ENCODE measurements at places on chromosomes 6 and 20.

GRCh38 chr6:51016489-51016888, 197.8 kb downstream of the TFAP2B start:
- no peak for DNase-seq

GRCh38 chr20:1907586-1907985, 12.4 kb downstream of the SIRPA start:
- DNase-seq = no peak

DNA sequence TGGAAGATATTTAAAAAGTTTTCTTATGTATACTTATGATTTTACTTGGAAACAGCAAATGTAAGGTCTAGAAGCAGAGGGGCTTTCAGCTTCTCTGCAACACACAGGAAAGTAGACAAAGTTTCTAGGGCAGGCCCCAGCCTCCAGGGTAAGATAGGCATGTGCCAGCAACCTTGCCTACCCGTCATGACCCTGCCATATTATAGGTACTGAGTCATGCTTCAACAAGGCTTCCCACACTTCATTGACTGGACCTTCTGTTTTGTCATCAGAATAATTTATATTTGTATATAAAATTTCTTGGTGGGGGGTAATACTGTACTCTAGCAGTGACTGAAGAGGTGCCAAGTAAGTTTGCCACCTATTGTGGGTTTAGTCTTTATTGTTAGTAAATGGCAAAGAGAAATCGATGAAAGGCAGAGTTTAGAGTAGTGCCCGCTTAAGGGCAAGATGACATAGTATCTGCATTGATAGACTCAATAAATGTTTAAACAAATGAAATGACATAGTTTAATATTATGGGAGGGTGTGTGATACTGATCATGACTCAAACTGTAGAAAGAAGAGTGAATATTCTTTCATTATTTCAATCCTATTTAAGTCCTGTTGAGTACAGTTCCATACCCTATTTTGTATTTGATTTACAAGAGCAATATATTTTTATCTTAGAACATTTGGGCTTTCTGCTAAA, 95.6 kb downstream of the JARID2 start:
- DNase-seq = no peak

DNA sequence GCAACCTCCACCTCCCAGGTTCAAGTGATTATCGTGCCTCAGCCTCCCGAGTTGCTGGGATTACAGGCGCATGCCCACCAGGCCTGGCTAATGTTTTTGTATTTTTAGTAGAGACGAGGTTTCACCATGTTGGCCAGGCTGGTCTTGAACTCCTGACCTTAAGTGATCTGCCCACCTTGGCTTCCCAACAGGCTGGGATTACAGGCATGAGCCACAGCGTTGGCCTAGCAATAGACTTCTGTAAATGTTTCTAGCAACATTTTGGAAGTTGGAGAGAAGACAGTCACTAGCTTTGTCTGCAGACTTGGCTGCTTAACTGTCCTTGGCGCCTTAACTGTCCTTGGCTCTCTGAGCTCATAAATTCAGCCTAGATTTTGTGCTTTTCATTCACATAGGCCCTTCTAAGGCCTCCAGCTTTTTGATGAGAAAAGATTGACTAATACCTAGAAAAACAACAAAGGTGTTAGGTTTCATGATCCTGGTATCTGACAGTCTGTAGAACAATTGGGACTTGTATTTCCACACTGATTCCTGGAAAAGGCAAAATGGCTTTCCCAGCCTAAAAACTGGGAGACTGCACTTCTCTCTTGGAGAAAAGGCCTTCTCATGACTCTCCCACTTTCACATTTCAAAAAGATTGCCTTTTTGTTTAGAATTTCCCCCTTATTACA, 49.7 kb downstream of the OR2B2 start:
- no peak for DNase-seq

- no peak for DNase-seq
Measured at GRCh38 chr20:47768016-47768824, 17.1 kb downstream of the SULF2 start.

- no peak for DNase-seq
Measured at GRCh38 chr6:21438986-21439352, 154.6 kb upstream of the SOX4 start.

GRCh38 chr6:57262901-57263694, 41.0 kb upstream of the RAB23 start:
- DNase-seq = no peak

GRCh38 chr6:71114544-71114943, 157.7 kb upstream of the B3GAT2 start:
- DNase-seq = no peak

DNA sequence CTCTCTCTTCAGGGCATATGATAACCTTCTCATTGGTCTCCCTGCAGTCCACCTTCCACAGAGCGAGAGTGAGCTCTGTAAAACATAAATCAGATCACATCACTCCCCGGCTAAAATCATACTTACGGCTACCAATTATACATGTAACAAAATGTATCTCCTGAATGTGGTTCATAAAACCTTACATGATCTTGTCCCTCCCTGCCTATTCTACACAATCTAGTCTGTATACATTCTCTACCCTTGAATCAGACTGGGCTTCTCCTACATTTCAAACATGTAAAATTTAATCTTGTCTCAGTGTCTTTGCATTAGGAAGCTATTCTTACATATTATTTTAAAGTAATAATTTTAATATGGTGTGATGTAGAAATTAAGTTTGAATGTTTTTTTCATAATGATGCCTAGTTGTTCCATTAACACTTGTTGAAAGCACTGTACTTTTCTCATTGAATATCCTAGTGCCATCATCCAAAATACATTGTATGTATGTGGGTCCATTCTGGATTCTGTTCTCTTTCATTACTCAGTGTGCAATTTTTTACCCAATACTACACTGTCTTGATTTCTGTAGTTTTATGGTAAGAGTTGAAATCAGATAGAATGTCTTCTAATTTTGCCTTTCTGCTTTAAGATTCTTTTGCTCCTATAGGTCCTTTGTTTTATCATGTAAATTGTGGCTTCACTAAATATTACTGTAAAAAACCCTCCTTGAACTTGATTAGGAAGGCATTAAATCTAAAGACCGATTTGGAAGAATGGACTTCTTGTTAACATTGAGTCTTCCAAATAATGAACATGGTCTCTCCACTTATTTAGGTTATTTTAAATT, 403.3 kb upstream of the EPHA7 start:
- no peak for DNase-seq

DNA sequence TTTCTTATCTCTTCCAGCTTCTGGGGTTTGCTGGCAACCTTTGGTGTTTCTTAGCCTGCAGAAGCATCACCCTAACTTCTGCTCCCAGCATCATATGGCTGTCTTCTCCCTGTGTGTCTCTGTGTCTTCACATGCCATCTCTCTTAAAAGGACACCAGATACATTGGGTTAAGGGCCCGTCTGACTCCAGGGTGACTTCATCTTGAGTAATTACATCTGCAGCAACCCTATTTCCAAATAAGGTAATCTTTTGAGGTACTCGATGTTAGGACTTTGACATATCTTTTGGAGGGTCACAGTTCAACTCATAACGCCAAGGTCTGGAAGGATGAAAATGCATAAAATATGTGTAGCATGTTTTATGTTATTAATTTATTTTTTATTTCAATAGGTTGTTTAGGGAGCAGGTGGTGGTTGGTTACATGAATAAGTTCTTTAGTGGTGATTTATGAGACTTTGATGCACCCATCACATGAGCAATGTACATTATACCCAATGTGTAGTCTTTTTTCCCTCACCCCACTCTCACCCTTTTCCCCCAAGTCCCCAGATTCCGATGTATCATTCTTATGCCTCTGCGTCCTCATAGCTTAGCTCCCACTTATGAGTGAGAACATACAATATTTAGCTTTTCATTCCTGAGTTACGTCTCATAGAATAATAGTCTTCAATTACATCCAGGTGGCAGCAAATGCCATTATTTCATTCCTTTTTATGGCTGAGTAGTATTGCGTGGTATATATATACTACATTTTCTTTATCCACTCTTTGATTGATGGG, 131.1 kb downstream of the TBXT start:
- no peak for DNase-seq

DNA sequence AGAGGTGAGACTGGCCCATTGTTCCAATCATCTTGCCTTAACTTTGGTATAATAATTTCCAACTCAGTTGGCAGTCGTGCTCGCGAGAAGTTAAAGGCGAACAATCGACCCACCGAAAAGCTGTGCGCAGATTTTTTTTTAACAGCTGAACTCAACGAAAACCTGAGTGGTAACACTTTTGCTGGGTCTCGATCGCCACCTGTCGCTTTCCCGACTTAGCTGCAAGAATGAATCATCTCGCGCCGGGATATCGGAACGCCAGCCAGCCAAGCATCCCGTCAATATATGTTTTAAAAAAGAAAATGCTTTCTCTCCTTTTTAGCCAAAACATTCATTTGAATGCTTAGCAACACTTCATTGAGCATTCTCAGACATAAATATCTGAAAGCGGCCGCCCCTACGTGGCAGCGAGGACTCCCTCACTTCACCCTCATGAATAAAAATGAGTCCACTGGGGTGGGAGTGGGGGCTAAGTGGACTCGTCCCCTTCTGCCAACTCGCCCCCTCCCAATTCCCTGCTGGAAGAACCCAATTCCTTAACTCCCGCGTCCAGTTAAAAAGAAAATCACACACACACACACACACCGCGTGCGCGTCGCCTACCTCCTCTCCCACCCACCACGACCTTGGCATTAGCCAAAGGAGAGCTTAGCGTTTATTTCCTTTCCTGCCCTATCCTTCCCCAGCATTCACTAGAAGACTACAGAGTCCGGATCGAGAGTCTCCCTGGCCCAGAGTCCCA, 1.5 kb downstream of the COL12A1 start:
- no peak for DNase-seq

DNA sequence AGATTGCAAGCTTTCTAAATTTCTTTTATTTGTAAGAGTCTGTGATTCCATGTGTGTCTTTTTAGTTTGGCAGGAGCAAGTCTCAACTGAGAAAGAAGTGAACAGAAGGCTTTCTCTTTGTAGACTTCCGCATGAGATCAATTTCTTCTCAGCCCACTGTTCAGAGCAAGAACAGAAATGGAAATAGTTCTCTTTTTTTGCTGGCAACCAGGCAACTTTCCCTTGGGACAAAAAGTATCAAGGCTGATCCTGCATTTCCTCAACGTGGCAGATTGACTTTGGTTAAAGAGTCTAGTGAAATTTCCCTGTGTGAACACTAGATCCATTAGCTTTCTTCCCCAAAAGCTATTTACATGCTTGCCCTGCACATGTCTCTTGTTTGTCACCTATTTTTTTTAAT, 46.8 kb upstream of the JAG1 start:
- DNase-seq = no peak

- DNase-seq = no peak
Measured at GRCh38 chr6:139174961-139175360, 40.1 kb downstream of the HECA start.

GRCh38 chr6:119171864-119172588, 93.6 kb upstream of the FAM184A start:
- no peak for DNase-seq

DNA sequence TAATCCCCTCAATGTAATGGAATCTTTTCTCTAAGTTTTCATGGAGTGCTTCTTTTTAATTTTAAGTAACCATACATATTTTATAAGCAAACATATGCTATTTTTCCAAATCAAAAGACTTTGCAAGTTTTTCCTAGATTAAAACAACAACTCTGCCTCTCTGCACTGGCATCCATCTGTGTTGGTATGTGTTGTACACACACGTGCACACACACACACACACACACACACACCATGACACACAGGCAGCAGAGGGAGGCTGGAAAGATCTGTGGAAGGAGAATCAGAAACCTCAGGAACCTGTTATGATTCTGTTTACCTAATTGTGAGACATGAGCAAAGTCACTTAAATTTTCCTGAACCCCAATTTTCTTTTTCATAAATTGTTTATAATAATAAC, 295.0 kb upstream of the PRDM1 start:
- DNase-seq = no peak

GRCh38 chr6:16751251-16751946, 9.9 kb downstream of the ATXN1 start:
- no peak for DNase-seq

- no peak for DNase-seq
Measured at GRCh38 chr20:52031563-52032303, 159.8 kb downstream of the ZFP64 start.

GRCh38 chr6:44432227-44432626, 44.7 kb downstream of the CDC5L start:
- DNase-seq = no peak

- no peak for DNase-seq
Measured at GRCh38 chr6:147973806-147974205, 368.8 kb upstream of the SASH1 start.

DNA sequence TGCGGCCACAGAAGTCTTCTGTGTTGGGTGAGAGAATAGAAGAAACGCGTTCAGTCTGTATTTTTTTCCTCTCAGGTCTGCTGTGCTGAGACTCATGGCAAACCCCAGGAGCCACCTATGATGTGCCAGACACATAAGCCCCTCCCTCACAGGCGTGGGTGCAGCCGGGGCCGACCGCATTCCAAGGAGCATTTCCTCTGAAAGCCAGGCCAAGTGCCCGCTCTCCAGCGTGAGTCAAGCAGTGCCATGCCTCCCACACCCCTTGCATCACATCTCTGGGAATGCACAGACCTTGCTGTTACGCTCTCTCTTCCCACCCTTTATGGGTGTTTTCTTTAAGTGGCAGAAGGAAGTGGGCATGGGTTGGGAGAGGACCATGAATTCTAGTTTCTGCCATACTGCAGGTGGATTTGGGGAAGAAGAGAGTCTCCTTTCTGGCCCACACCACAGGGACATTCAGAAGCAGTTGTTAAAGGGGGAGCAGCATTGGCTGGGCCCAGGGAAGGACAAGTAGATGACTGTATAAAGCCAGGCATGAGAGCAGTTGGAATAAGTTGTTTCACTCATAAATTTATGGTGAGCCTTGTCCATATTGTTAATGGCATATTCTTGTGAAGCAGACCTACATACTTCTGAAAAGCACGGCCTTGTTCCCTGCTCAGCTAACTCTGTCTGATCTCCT, 37.1 kb upstream of the TFAP2A start:
- no peak for DNase-seq

DNA sequence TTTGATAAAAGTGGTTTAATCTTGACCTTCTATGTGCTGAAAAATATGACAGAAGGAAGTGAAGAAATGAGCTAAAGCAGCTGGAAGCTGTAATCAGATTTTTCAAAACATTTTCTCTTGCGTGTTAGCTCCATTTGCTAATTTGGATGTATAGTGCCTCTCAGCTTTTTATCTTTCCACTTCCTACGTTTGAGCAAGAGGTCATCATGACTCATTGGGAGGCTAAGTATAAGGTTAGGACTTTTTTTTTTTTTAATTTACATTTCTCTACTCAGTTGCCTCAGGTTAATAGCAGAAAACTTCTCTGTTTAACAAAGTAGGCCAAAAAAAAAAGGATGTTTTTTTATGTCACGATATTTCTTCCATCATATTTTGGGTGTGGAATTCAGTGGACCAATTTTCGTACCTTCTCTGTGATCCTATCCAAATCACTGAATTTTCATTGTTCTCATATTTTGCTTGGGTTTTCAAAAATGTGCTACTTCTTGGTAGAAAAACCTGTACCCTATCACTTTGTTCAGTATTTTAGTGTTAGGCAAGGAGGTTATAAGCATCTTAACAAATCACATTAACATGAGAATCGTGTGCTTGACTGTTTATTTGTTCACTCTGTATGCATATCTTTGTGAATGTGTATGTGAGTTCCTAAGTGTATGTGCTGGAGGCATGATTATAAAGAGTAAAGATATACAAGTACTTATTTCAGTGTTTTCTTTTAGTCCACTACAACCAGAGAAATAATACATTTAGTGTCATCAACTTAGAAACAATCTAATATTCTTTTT, 1028.3 kb upstream of the EYS start:
- DNase-seq = no peak

- no peak for DNase-seq
Measured at GRCh38 chr6:133132466-133132971, 108.6 kb upstream of the EYA4 start.

GRCh38 chr20:13238001-13238653, 17.1 kb downstream of the ISM1 start:
- no peak for DNase-seq

GRCh38 chr6:107121964-107122495, 6.7 kb upstream of the BEND3 start:
- peak; percentile 33 for DNase-seq

Data from mesenteric fat pad (tissue), 1 donor.